ENCODE measurements at places on chromosomes 11 and 22. TPM values are rescaled to one million over a fixed set of nuclear protein-coding genes. Genes with fewer than 3 reads are reported as not detected.

The GRM5 gene
- not detected for total RNA-seq

The OR2AT4 gene
- total RNA-seq: 2.3 TPM

The TMPRSS5 gene
- 0.49 TPM for total RNA-seq

The SYT7 gene
- total RNA-seq: 0.51 TPM

The PDE3B gene
- total RNA-seq: 15.8 TPM

The TOB2 gene
- 17.4 TPM for total RNA-seq

The DLG2 gene
- 1.2 TPM for total RNA-seq

The OR8G1 gene
- total RNA-seq: 0.54 TPM

The KCNJ5 gene
- 0.04 TPM for total RNA-seq

The APOL6 gene
- 1.1 TPM for total RNA-seq

The IRF7 gene
- total RNA-seq: 7.6 TPM

The MMP12 gene
- total RNA-seq: not detected

DNA sequence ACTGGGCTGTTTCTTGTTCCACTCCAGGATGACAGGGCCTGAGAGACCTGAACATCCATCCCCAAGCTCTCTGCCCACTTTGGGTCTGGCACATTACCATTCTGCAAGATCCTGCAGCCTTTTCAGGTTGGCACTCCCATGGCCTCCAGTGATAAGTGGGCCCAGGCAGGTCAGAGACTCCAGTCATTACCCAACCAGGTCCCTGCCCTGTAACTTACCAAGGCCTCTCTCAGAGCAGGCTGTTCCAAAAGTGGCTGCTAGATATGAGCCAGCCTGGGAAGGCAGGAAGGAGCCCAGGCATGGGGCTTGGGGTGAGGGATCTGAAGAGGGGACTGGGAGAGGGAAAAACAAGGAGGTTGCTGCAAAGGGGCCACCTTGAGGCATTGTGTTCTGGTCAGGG, 35.9 kb downstream of the KCNQ1OT1 start:
- DNase-seq: no peak

DNA sequence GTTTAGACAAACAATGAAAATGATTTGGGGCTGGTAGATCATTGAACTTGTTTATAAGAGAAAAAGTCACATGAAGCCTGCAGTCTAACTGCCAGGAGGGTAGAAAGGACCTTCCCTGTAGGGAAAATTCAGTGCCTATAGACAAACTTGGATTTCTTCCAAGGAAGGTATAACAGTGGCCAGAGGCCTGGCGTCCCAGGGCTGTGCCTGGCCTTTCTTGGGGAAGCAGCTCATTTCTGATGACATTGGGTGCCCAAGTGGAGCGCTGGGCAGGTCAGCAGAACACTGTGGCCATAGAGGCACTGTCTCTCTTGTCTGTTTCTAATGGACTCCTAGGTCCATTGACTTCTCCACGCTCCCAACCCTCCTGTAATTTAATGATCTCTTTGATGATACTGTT, 6.6 kb upstream of the FXYD6 start:
- no peak for DNase-seq

DNA sequence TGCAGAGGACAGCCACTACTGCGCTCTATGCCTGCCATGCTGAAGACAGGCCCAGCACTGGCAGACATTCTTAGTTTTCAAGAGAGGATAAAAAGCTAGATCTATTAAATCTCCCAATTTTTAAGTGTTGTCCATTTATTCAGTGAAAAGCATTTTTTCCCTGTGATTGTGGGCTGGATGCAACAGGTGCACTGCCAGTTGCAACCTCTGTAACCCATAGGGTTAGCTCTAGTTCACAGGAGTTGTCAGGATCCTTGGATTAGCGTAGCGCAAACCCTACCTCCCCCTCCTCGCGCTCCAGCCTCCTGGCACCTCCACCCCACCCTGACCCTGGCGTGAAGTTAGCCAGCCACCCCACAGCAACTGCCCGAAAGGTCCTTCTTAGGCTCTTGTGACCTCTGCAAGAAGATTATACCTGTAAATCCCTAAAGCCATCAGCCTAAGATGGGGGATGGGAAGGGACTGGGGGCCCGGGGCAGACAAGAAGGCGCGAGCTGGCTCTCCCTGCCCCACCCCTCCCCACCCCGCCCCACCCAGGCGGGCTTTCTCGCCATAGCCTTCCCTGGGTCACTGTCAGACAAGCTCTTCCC, 30.9 kb downstream of the EIF3F start:
- DNase-seq: no peak

- no peak for DNase-seq
Observed at GRCh38 chr22:35967046-35967397, 61.6 kb downstream of the RBFOX2 start.

DNA sequence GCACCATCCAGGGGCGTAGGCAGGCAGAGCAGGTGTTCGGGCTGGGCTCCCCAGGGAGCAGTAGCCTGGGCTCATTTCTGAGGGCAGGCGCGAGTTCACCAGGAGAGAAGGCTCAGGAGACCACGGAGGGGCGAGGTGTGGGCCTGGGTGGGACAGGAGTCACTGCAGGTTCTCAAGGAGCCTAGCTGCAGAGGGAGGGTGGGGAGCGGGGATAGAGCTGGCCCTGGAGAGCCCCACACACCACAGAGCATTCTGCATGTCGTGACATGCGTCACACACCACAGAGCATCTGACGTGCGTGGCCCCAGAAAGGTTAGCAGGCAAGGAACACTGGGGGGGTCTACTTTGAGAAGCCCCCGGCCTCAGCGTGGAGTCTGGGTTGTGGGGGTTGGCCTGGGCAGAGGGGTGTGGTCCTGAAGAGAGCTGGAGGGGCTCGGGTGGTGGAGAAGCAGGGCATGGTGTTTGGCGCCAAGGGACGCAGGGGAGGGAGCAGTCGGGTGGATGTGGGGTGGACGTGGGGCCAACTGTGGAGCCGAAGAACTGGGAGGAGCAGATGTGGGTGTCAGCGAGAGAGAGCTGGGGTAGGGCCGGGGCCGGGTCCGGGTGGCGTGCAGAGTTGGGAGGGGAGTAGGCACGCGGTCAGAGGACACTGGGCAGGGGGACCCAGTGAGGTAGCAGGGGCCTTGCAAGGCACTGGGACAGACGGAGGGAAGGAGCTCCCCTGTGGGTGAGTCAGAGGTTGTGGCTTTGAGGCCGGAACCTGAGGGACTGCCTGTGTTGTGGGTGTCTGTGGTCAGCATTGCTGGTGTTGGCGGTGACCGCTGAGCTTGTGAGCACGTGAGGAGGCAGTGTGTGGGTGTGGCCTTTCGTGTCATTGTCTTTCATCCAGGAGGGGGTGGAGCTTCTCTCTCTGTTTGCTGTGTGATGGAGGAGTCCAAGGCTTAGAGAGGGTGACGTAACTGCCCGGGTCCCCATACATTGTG, 25.5 kb downstream of the CTTN start:
- DNase-seq: peak; percentile 70

GRCh38 chr11:36135076-36135475, 154.1 kb downstream of the COMMD9 start:
- DNase-seq: no peak

- DNase-seq: no peak
Observed at GRCh38 chr11:60739114-60739513, 14.6 kb downstream of the MS4A18 start.

DNA sequence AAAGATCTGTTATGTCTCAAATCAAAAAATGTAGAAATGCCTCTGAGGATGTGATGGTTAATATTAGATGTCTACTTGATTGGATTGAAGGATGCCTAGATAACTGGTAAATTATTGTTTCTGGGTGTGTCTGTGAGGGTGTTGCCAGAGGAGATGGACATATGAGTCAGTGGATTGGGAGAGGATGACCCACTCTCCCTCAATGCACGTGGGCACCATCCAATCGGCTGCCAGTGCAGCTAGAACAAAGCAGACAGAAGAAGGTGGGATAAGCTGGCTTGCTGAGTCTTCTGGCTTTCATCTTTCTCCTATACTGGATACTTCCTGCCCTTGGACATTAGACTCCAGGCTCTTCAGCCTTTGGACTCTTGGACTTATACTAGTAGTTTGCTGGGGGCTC, 430.3 kb downstream of the SOX6 start:
- no peak for DNase-seq

DNA sequence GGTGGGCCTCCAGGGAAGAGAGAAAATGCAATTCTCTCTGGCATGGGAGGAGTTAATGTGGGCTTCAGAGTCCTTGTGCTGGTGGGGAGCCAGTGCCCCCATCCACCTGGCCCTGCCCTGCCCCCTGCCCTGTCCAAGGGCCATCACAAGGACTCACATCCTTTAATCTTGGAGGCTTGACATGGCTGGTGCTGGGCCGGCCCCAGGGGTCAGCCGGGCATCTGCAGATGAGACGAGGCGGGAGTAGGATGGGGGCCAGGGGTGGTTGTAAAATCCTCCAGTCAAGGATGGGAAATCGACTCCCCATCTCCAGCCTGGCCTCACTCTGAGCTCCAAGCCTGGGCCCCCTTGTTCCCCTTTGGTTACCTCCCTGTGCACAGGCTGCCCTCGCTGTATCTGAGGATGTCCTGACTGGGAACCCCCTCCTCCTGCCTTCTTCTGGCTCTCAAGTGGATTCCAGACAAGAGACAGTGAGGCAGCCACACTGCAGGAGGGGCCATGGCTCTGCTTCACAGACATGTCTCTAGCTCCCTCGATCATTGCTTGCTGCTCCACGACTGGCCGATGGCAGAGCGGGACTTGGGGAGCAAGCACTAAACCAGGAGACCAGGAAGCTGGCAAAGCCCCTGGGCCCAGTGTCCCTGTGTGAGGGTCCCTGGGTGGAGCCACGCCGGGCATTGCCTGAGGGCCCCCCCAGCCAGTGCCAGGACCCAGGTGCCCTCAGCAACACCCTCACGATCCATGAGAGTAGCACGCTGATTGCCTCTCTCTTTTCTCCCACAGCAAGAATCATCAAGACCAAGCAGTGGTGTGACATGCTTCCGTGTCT, 1120.5 kb downstream of the BRD1 start:
- no peak for DNase-seq

DNA sequence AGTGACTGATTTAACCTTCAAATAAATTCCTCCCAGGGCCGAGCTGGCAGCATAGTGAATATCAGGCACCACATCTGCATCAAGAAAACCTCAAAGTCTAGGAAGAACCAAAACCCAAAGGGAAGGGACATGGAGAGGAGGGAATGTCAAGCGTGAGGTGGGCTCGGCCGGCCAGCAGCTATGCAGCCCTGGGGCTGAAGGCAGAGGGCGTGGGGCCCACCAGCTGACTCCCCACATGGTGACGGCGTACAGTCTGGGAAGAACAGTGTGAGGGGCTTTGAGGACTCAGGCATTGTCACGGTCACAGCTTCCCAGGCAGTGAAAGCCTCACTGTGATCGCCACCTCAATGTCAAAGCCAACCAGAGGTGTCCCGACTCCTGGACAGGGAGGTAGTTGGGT, 412.5 kb downstream of the SHANK2 start:
- DNase-seq: no peak

DNA sequence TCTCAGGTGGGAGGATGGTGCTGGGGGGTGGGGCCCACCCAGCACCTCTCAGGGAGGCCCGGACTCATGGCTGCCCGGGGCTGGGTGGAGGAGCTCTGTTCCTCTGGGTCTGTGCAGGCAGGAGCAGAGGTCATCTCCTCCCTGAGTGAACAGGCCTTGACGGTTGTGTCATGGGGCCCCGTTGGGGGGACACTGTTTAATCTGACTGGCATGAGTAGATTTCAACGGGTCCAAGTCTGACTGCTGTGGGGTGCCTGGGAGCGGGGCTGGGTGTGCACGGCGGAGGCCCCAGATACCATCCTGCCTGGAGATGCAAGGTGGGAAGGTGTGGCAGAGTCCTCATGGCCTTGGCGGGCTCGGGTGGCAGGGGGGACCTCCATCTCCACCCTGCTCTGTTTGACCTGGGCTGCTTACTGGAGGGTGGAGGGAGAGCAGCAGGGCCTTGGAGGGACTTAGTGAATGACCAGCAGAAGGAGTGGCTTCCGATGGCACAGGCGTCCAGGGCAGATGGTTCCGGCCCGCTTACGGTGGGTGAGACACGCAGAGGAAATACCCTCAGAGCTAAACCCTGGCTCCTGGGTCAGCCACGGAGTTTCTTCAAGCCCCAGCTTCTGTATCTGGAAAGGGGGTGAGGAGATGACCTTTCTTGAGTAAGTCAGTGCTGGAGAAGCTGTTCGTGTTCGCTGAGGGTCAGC, 48.7 kb downstream of the SMIM38 start:
- DNase-seq: no peak

DNA sequence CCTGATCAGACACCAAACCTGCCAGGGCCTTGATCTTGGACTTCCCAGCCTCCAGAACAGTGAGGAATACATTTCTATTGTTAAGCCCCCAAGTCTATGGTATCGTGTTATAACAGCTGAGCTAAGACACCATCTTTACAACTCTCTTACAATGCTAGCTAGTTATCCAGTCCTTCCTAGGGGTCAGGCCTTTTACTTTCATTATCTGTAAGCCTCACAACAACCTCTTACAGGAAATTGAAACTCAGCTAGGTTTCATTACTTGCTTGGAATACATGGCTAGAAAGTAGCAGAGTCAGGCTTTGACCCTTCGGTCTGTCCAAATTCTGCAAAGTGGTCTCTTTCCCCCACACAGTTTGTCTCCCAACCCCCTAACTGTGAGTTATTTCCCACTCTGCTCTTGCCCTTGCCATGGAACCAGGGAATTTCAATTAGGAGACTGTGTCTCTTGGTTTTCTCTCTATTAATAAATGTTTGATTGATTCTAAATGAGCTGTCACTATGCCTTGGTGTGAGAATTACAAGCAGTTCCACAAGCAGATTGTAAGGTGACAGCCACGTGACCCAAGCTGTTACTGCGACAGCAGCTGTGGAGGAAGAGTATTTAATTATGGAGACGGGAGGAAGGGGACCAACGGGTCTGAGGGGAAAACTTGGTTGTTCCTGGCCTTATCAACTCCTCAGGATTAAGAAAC, 38.4 kb upstream of the CLMP start:
- no peak for DNase-seq

DNA sequence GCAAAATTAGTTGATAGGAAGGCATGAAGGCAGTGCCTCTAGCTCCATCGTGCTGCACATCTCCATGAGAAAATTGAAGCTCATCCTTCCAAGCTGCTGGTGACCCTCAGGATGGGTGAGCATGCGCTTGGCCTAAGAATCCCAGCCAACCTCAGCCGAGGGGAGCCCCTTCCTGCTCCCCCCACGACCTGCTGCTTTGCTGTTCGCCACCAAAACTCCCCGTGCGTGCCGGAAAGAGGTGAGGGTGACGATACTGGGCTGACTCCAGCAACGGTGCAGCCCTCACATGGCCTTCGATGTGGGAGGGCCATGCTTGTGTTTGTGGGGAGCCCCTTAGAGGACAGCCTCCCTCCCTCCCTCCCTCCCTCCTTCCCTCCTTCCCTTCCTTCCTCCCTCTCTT, 660.9 kb downstream of the BRD1 start:
- DNase-seq: no peak

GRCh38 chr11:77668760-77669159, 31.2 kb upstream of the CLNS1A start:
- no peak for DNase-seq
